ENCODE measurements at places on chromosomes 13 and 19.

GRCh38 chr13:51620165-51620983 is 36.1 kb downstream of the WDFY2 start:
- no peak for DNase-seq

- DNase-seq = no peak
Measured at GRCh38 chr19:29512748-29513147, 13.0 kb upstream of the VSTM2B start.

DNA sequence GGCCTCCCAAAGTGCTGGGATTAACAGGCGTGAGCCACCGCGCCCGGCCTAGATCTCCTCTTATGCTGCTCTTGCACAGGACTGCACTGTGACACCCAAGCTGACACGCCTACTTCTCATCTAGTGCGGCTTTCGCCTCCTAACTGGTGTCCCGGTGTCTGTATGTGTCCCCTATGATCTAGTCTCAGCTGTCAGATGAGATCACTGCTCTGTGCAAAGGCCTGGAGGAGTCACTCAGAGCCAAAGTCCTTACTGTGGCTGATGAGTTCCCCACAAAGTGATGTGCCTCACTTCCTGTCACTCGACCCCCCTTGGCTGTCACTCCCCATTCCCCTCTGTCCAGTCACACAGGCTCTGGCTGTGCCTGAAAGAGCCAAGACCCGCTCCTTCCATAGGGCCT is 2.5 kb downstream of the ZNF556 start:
- DNase-seq = no peak

GRCh38 chr19:47699360-47699917 is 13.8 kb upstream of the EHD2 start:
- no peak for DNase-seq

DNA sequence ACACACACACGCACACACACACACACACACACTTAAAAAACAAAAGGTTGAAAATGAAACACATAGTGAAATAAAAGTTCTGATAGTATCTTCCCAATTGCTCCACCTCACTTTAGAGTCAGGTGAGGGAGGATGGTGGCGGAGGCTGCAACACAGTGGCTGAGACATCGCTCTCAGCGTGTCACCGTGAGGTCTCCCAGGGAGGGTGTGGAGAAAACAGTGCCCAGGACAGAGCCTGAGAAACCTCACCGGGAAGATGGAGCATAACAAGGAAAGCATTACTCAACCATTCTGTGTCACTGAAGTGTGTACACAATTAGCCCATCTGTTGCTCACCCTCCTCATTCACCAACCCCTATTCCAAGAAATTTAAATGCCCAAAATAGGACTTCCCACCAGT is 111.4 kb upstream of the USP29 start:
- DNase-seq = no peak

DNA sequence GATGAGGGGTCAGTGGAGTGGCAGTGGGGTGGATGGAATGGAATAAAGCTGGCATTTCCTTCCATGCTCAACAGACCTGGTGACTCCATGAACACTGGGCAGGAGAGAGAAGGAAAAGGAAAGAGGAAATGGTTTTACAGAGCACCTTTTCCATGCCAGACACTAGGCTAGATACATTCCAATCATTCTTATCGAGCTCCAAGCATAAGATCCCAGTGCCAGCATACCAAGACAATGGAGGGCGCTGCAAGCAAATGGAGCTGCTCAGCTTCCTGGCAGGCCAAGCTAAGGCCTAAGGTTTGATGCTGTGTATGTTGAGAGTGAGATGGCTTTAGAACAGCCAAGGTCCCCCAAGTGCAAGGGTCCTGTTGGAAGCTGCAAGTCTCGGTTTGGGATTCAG is 113.2 kb downstream of the HSPH1 start:
- DNase-seq = no peak

- no peak for DNase-seq
Measured at GRCh38 chr13:41900918-41901317, 60.0 kb downstream of the VWA8 start.

DNA sequence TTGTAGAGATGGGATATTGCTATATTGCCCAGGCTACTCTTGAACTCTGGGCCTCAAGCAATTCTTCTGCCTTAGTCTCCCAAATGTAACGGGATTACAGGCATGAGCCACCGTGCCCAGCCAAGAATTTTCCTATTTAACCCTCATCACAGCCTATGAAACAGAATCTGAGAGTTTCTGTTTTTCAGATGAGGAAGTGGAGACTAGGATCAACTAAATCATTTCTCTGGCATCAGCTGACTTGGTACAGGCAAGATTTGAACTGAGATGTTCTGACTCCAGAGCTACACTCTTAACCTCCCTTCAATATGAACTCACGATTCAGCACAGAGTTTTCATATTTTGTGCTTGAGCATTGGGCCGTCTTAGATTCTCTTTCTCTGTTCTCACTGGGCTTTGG is 8.1 kb downstream of the ZNF460 start:
- no peak for DNase-seq

DNA sequence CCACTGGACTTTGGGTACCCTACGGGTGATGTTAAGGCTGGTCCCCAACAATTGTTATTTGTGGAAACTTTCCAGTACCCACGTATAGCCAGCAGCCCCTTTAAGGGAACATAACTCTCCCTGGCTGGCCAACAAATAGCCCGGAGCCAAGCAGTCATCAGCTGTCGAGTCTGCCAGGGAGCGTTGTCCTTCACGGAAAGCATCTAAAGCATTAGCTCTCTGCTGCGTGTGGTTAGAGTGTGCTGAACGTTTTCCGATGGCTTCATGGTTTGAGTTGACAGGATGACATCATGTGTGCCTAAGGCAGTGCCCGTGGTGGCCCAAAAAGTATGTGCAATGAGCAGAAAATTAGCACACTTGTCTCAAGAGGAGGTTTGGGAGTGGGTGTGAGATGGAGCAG is 3.3 kb upstream of the ZNF556 start:
- no peak for DNase-seq

DNA sequence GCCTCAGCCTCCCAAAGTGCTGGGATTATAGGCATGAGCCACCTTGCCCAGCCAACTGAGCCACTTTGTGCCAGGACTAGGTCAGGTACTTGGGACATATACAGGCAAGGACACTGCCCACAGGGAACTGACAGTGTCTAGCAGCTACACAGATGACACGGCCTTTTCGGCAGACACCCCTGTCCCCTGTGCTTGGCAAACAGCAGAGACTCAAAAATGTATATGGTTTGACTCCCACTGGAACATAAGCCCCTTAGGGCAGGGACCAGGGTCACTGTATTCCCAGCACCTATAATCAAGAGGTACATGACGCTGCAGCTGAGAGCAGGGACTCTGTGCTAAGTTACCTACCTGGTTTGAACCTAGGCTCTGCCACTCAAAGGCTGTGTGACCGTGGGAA is 16.8 kb downstream of the ABCC4 start:
- no peak for DNase-seq

DNA sequence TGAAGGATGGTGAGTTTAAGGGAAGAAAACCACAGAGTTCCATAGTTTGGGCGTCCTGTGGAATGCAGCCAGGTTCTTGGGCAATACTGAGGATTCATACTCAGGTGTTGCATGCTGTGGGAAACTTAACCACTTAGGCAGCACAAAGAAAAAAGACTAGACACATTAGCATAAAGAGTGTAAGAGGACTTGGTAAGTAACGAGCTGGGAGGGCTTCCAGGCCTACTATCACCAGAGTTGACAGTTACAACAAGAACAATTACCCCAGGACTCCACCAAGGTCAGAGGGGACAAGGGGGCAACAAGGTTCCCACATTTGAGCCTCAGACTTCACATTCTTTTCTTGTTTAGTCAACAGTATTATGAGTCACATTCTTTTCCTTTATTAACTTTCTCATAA is 33.2 kb downstream of the KCTD12 start:
- DNase-seq = no peak

DNA sequence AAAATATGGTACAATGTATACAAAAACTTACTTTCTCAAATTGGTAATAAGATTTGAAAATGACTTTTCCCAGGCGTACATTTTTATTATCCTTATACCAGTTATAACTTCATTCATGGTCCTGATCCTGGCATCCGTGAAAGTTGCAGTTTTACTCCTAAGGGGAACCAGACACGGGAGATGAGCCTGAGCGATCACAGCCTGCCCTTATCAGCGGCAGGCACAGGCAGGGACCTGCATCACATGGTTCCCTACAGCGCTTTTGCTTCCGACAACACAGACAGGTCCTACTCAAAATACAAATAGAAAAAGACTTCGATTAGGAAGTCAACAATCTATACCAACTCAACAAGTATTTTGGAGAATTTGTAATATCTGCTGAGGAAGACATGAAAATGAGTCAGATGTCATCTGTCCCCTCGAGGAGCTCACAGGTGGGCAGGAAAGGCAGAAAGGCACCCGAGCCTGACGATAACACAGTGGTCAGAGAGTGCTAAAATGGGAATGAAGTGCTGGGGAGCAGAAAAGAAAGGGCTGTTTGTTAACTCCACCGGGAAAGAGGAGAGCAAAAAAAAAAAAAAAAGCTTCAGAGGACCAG is 93.4 kb downstream of the ABCC4 start:
- no peak for DNase-seq
